GM04503 (cell line): ENCODE measurements at places on chromosomes 5 and 9.

- no peak for DNase-seq
These were observed 382.3 kb downstream of the PTPRD start for GRCh38 chr9:10230512-10230911.

GRCh38 chr5:133130387-133131118, 78.7 kb downstream of the HSPA4 start:
- no peak for DNase-seq

- no peak for DNase-seq
These were observed 15.0 kb upstream of the GRHPR start for GRCh38 chr9:37407468-37407867.

DNA sequence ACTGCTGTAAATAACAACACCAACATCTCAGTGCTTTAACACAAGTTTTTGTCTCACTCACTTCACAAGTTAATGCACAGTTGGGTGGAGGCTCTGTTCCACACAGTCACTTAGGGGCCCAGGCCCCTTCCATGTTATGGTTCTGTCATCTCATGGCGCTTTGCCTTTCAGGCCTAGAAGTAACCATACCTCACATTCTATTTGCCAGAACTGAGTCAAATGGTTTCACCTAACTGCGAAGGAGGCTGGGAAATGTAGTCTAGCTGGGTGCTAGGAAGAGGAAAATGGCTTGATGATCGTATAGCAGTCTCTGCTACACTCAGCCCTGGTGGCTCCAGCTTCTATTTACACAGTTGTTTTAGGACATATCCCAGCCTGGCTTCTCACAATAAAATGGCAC, 23.1 kb upstream of the MVB12B start:
- DNase-seq, result no peak

DNA sequence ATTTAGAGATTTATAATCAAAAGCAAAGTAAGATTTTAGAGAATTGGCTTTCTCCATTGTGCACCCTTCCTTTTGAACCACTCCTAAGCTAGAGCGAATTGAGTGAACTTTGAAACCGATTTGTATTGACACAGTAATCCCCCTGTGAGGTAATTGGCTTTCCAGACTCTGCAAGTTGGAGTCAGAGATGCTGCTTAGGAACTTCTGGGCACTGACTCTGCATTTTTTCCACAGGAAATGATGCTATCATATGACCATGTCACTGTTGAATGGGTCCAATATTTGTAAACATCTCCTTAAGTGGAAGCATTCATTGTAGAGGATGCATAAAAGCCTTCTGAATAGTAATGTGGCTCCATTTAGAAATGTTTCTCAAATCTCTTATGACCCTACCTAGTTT, 394.4 kb upstream of the ZNF608 start:
- peak; percentile 80 for DNase-seq

DNA sequence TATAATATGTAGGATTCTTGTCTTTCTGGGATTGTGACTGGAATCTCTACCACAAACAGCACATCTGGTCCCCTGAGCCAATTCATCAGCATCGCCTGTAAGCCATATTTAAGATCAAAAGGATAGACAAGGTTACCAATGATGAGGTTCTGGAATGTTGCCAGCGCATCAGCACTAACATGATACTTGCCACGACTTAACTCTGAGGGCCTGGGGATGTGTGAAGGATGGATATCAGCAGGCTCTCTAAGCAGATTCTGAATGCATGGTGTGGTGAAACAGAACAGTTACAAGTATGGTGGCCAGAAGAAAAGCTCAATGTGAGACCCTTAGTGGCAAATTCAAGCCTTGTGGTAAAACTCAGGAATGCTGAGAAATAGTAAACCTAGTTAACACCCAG, 143.0 kb downstream of the XRCC4 start:
- DNase-seq, result no peak

DNA sequence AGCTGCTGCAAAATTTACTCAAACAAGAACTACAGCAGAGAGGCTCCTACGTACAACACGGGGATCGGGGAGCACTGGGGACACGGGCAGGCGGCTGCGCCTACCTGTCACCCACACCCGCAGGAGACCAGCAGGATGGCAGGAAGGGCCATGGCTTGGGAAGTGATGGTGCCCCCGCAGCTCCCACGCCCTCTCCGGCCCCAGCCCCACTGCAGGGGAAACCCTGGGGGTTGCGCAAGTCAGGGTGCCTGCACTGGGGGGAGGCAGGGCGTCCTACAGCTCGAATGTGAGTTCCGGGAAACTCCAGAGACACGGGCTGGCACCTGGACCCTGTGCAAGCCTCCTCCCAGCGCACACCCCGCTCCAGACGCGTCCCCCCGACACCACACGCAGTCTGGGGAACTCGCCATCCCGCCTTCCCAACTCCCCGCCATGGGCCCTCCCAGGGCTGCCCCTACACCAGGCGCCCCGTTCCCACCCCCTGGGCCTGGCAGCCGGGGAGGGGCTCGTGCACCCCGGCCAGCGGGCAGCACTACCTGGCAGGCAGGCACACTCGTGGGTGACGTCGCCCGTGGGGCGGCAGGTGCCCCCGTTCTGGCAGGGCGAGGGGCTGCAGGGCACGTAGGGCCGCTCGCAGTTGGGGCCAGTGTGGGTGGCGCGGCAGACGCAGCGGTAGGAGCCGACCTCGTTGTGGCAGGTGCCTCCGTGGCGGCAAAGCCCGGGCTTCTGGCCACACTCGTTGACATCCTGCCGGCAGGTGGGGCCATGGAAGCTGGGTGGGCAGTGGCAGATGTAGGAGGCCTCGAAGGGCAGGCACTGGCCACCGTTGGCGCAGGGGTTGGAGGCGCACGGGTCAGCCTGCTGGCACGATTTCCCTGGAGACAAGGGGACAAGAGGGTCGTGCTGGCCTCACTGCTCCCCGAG, 23.3 kb downstream of the NOTCH1 start:
- DNase-seq, result no peak

DNA sequence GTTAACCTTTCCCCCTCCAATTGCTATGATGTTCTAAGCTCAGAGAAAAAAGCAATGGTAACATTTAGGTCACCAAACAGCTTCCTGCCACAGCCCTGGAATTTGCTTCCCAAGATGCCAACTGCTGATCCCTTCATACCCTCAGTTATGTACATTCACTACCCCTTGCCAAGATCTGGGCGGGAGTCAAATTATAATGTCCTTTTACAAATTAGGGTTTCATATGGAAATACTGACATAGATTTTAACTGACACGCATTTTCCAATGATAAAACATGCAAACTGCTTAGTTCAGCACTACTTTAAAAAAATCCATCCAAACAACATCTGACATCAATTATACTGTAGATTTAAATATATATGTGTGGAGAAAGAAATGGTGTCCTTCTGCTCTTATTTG, 5.0 kb downstream of the LOX start:
- DNase-seq, result no peak

- DNase-seq, result no peak
These were observed 318.2 kb upstream of the CLINT1 start for GRCh38 chr5:158177146-158177545.

GRCh38 chr5:127028822-127029457, 1.4 kb downstream of the MARCHF3 start:
- no peak for DNase-seq

DNA sequence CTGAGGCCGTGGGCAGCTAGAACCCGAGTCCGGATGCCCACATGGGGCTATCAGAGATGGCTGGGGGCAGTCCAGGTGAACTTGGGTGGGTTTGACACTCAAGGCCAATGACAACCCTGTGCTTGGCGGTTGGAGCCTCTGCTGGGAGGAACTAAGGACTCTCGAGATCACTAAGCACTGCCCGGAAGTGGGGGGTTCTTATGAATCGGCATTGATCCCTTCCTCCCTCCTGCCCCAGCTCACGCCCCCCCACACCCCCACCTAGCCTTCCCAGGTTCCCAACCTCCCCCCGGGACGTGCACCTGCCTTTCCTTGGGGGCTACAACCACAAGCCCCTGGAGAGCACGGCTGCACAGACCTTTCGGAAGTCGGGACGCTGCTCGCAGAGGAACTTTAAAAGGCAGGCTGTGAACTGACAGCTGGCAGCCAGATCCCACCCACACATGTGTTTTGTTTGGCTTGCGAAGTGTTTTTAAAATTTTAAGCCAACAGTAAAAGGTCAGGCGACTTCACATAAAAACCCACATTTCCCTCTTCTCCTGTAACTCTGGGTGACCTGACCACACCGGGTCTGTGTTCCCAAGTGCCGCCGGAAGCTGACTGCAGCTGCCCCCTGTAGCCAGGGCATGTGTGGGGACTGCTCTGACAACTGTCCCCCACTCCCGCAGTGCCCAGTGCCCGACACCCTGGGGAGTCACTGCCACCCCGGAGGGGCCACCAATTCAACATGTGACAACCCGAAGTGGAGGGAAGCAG, 5.1 kb upstream of the RALGDS start:
- DNase-seq, result no peak

DNA sequence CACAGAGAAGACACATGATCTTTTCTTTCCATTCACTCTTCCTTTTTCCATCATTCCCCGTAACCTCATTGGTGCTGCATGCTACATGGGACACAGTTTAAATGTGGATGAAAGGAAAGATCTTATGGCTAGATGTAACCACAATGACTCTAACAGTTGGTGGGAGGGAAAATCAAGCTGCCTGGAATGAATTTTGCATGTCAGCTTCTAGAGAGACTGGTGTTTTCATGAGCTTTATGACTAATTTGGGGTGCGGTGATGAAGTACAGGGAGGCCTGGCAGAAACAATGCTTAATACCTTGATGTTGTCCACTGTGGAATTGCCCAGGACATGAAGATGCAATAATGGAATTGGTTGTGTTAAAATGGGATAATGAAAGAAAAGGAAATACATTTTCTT, 55.9 kb upstream of the MYO10 start:
- no peak for DNase-seq

- no peak for DNase-seq
These were observed 418.5 kb upstream of the RGMB start for GRCh38 chr5:98354922-98355321.

DNA sequence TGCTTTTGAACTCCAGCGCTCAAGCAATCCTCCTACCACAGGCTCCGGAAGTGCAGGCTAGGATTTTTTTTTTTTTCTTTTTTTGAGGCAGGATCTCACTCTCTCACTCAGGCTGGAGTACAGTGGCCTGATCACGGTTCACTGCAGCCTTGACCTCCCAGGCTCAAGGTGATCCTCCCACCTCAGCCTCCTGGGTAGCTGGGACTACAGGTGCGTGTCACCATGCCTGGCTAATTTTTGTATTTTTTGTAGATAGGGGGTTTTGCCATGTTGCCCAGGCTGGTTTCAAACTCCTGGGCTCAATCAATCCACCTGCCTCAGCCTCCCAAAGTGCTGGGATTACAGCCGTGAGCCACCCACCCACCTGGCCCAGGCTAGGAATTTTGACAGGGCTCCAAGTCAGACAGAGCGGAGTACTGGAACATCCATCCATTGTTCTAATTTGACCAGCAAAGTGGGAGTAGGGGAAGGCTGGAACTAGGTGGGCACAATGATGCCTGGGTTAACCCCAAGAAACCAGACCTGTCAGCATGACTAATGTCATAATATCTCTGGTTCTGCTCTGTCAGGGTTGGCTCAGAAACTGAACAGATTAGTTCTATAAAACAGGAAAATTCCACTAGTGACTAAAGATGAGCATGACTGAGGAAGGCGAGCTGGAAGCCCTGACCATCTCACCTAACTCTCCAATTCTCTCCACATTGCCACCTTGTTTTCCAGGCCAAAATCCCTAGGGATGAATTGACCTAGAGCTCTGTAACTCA, 9.2 kb downstream of the ZBTB5 start:
- DNase-seq, result no peak

DNA sequence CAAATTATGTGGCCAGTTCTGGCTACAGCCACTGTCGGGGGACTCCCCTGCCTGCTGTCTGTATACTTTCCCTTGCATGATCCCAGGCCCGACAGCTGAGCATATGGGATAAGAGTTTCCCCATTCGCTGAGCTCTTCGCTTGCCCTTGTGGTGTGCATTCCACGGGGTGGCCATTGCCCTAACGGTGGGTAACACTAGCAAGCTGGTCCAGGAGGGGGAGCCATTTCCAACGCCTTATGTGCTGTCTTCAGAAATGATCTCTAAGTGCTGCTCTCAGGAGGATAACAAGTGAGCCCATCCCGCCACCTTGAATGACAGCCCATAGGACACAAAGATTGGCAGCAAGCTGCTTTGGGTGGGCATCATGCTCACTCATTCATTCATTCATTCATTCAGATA, 190.9 kb downstream of the FSTL4 start:
- DNase-seq, result no peak

GRCh38 chr5:179152941-179153340, 92.8 kb downstream of the ZNF354C start:
- DNase-seq, result no peak

GRCh38 chr9:875119-875962, 33.8 kb downstream of the DMRT1 start:
- no peak for DNase-seq

DNA sequence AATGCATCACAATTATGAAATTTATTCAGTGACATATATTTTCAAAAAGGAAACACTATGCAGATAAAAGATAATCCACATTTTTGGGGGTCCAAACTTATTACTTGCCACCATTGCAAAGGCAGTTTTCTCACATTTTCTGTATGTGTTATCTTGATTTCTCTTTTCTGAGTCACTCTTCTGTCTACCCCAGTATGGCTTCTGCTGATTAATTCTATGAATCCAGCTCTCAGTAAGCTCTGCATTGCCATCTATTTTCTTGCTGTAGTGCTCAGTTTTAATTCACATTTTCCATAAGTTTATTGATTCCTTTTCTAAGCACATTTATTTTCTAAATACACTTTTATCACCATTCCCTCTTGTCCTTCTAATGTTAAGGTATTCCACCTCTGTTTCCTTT, 1.7 kb downstream of the IFNA10 start:
- no peak for DNase-seq

GRCh38 chr5:171615705-171616640, 169.6 kb upstream of the SMIM23 start:
- DNase-seq, result no peak

- DNase-seq, result no peak
These were observed 142.0 kb downstream of the PARP8 start for GRCh38 chr5:50808406-50808805.

DNA sequence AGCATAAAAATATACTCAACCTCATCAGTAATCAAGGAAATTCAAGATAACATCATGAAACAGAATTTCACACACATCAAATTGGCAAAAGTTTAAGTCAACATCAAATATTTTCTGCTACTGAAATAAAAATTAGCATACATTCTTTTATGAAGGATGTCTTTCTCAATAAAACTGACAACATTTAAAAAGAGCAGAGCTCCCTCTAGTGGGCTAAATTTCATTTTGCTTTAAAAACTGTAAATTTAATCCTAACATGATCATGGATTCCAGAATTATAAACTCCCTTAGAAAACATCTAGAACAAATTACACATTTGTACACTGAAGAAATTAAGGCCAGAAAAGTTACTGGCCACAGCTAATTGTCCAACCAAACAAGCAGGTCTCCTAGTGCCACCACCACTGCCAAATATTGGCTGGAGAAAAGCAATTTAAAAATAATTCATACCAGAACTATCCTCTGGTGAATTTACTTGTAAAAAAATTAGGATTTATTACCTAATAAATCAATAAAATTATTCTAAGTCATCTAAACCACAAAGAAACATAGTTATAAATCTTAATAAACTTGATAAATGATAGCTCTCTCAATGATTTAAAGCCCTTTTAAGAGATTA, 31.2 kb downstream of the DEPDC1B start:
- no peak for DNase-seq
